ENCODE measurements at places on chromosomes 3 and 15.

- no peak for DNase-seq
Measured at GRCh38 chr3:114128826-114129225, 50.0 kb downstream of the DRD3 start.

DNA sequence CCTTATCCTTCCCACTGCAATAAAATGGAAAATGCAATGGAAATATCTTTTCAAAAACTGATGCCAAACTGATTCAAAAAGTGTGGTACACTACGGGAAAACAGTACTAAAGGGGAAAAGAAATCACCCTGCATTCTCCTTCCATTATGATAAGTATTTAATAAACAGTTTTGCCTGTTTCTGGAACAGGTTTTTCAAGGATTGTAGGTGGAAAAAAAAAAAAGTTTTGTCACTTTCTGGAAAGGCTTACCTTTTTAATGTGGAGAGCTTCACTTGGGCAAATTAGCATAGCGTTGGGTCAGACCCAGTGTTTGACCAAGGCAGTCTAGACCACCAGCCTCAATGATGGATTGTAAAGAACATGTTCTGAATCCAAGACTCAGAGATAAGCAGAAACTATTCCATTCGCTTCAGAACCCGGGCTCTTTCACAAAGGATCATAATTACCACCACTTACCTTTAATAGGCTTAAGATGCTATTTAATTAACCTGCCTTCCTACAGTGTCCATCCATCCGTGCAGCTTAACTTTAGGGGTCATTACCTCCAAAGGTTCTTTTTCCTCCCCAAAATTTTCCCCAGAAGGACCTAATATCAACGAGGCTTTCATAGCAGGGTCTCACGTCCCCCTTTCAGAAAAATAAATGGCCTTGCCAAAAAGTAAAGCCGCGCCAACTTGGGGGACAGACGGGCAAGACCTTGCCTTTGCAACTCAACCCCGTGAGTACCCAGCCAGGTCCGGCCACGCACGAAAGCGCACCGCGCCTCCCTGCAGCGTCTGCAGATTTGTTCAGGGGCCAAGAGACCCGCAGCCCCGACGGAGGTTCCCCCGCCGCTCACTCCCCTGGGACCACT lies 1.0 kb downstream of the DCBLD2 start:
- DNase-seq: no peak

GRCh38 chr3:69116897-69117296 lies 5.5 kb downstream of the LMOD3 start:
- no peak for DNase-seq

DNA sequence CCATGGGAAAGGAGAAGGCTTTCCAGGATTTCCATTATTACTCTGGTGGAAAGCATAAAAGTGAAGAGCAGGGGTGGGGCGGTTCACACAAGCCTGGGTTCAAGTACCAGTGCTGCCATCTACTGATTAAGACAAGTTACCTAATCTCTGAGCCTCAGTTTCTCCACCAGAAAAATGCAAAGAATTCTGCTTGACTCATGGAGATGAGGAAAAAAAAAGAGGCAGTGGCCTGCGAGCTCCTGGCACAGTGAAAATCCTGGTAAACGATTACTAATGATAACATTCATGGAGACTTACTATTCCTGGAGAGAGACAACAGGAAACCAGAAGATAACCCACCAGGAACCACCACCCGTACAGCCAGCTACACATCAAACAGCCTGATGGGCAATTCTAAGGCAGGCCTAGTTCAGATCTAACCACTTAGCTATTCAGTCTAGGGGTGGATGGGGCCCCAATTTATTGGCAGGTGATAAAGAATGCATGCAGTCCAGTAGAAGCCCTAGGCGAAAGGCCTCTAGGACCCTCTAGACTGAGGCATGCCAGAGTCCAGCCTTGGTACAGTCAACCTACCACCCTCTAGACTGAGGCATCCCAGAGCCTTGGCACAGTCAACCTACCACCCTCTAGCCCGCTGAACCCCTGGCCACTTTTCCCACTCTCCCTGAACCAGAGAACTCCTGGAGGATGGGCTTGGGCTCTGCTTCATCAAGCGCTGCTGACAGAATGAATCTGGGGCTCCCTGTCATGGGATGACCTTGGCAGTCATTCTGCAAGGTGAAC lies 2.5 kb downstream of the AMOTL2 start:
- no peak for DNase-seq

GRCh38 chr15:74222240-74223119 lies 13.6 kb upstream of the CCDC33 start:
- DNase-seq: no peak

DNA sequence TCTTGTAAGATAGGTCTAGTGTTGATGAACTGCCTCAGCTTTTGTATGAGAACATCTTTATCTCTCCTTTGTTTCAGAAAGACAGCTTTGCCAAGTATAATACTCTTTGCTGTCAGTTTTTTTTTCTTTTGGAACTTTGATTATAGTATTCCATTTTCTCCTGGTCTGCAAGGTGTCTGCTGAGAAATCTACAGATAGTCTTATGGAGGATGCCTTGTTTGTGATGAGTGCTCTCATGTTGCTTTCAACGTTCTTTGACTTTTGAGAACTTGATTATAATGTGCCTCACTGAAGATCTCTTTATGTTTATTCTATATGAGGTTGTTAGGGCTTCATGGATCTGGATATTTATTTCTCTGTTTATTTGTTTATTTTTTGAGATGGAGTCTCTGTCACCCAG lies 60.3 kb downstream of the DOCK3 start:
- DNase-seq: no peak

DNA sequence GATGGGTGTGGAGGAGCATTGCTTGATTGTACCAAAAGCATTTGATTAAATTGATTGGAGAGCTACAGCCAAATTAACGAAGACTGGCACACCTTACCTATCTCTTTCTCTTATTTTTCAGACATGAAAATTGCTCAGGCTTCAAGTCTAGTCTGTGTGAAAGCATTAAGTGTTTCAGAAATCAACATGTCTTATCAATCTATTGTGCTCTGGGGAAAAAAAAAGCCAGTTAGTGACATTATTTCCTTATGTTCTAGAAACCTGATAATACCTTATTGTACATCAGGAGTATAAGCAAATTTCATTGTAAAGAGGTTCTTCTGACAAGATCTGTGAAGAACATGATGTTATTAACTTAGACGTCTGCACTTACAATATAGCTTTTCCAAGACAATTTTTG lies 465.2 kb downstream of the IL5RA start:
- no peak for DNase-seq

- no peak for DNase-seq
Measured at GRCh38 chr3:14377838-14378169, 24.6 kb upstream of the SLC6A6 start.

DNA sequence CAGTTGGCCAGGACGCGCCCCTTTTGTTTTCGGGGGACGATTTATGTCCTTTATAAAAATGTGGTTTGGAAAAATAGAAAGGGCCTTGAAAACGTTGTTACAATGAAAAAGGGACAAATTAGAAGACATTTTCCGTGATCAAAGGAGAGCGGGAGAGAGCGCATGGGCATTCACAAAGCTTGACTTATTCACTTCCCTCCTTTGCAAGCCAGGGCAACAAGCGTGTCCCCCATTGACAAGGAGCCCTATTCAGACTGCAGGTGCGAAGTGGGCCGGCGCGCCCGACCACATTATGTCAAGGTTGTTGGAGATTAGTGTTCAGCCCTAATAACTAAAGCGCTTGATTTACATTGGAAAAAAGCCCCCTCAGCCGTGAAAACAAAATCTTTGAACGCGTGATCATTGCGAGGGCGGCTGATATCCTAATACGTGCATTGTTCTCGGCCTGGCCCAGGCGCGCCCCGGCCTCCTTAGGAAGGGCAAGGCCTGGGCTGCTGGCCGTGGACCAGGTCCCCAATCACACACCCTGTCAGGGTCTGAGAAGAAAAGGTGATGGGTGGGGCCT lies 25.9 kb downstream of the ZIC4 start:
- DNase-seq: no peak

GRCh38 chr3:197541756-197542539 lies 13.8 kb downstream of the BDH1 start:
- peak; percentile 64 for DNase-seq

- no peak for DNase-seq
Measured at GRCh38 chr15:52699457-52699856, 20.3 kb upstream of the ATOSA start.

- DNase-seq: no peak
Measured at GRCh38 chr15:35470441-35470840, 75.5 kb downstream of the DPH6 start.

DNA sequence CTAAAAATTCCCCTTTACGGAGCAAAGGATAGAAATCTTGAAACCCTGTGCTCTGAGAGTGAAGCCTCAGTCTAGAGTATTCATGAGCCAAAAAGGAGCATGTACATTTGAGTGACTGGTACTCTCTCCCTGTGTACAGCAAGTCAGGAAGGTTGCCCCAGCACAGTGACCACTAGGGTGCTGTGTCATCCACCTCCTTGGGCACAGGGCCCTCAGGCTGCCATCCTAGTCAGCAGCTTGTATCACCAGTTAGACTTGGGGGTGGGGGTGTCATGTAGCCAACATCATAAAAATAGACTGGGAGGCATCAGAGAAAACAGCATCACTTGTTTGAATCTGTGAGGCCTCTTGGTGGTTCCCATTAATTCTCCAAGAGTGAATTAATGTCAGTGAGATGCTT lies 12.0 kb downstream of the NME9 start:
- no peak for DNase-seq

- no peak for DNase-seq
Measured at GRCh38 chr3:97576221-97576620, 188.3 kb upstream of the ARL6 start.

- DNase-seq: no peak
Measured at GRCh38 chr3:114092151-114093015, 35.8 kb downstream of the QTRT2 start.

DNA sequence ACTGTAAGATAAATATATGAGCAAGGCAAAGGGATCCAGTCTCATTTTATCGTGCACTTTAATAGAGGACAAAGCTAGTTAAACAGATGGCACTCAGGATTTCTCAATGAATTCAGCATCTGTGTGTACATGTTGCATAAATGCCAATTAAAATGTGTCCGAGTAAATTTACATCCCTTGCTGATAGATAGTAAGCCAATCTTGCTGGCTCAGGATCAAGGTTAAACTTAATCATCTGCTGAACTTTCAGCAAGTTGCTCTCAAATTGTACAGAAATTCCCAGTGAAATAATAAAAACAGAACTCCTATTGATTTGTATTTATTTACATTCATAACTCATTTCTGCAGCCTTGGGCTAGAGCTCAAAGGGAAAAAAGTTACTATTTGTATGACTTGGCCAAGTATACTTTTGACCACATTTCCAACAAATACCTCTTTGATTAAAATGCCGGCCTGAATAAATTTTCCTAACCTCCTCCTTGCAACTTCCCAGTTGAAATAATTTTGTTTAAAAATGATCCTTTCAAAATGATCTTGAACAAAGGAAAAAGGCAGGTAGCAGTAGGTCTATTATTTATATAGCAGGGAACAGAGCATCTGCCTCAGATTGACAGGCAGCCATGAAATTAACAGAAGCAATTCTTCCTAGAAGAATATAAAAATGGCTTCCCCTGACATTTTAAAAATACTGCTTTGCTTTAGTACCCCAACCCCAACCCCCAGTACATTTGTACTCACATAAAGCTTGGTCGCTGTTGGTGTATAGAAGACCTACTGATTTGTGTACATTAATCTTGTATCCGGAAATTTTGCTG lies 1001.9 kb downstream of the ROBO1 start:
- DNase-seq: peak; percentile 16

- DNase-seq: peak; percentile 22
Measured at GRCh38 chr3:143977341-143978262, 6.0 kb downstream of the DIPK2A start.

- no peak for DNase-seq
Measured at GRCh38 chr3:175070946-175071345, 211.8 kb downstream of the NAALADL2 start.

- peak; percentile 7 for DNase-seq
Measured at GRCh38 chr3:173501931-173502489, 104.5 kb downstream of the NLGN1 start.

DNA sequence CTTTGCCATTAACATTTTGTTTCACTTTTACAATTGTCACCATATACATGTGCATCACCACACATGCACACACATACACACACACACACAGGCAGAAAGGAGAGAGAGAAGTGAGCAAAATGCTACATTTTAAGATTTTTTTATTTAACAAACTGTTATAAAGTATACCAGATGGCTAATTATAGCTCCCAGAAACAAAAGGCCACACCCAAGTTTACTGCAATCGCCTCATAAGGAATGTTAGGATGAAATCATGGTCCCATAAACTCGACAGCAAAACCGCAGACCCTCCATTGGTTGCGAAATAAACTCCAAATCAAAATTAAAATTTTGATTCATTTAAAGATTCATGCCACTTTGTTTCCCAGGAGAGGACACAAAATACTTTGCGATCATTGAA lies 16.1 kb upstream of the C15orf61 start:
- no peak for DNase-seq
